ENCODE measurements at places on chromosomes 5 and 9. TPM values are rescaled to one million over a fixed set of nuclear protein-coding genes. Genes with fewer than 3 reads are reported as not detected.

GRCh38 chr5:171601266-171601881, 181.9 kb downstream of the FGF18 start:
- H3K27me3 ChIP-seq, result peaks cover 9% of the 10 kb centered on the region
- no peak for DNase-seq
- H3K27ac ChIP-seq, result no peak overlapping the region
- peaks cover 14% of the 10 kb centered on the region for H3K36me3 ChIP-seq
- H3K4me1 ChIP-seq, result peaks cover 14% of the 10 kb centered on the region

DNA sequence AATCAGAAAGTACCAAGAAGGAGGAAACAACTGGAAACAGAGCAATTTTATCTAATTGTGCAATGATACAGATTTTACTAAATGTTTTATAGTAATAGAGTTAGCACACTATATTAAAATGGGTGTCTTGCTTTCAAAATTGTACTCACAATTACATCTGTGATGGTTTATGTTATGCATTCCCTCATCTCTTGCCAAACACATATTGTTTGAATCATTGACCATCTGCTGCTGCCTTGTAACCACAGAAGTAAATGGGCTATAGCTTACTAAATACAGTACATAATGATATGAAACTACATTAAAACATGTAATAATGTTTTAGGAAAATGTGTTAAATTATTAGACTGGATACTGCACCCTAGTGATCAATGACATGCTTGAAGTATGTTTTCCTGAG, 158.1 kb downstream of the SLC25A46 start:
- no peak for DNase-seq
- no peaks in the 10 kb centered on the region for H3K36me3 ChIP-seq
- H3K4me3 ChIP-seq, result no peak overlapping the region

Gene WDR38
- total RNA-seq, result not detected

DNA sequence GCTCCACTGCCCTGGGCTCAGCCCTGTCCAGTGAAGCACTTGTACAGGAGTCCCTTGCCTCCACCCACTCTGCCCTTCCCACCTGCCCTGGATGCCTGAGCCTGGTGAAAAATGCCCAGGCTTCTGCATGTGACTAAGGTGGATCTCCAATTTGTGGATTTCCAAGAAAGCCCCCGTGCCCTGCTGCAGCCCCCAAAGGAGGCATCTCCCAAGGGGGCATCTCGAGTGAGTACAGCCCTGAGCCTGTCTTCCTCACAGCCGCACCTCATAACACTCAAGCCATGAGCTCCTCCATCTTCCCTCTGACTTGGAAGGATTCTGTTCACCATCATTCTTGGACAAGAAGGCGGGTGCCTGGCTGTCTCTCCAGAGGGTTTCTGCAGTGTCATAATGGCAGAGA, 158.0 kb upstream of the PPP1R26 start:
- H3K4me1 ChIP-seq, result peaks cover 3% of the 10 kb centered on the region
- no peaks in the 10 kb centered on the region for H3K36me3 ChIP-seq
- no peak overlapping the region for H3K4me3 ChIP-seq
- H3K27me3 ChIP-seq, result no peaks in the 10 kb centered on the region

DNA sequence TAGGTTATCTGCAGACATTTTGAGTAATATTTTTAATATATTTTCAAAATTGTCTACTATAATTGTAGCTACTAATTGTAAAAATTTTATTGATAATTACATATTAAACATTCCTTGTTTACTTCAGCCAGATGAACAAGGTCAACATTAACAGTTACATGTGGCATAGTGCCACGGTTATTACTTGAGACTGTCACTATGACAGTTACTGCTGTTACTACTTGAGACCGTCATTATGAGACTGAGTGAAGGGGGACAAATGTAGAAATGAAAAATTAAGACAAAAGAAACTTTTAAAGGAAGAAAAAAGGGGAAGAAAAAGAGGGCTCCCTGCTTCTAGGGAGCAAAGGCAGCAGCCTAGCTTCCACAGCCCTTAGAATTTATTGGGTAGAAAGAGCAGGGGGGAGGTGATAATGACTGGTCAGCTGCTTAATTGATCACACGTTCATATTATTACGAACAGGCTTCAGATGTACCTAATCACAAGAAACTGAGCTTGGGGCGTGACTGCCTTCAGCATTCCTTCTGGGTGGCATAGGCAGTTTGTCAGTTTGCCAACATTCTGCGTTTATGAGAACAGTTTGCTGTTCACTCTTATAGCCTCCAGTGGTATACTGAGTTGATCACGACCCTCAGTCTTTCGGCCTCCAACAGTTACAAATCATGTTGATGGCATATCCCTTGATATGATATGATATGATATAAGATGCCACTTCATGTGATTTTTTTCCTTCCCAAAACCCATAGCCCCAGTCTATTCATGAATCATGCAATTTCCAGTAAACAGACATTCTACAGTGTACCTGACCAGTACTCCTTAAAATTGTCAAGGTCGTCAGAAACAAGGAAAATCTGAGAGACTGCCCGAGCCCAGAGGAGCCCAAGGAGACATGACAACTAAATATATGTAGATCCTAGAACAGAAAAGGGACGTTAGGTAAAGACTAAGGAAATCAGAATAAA, 13.1 kb downstream of the MARCHF6 start:
- peaks cover 2% of the 10 kb centered on the region for H3K27me3 ChIP-seq
- H3K27ac ChIP-seq, result no peak overlapping the region

GRCh38 chr5:151454166-151454565, 6.8 kb downstream of the SLC36A1 start:
- DNase-seq, result no peak
- H3K4me3 ChIP-seq, result no peak overlapping the region
- H3K4me1 ChIP-seq, result peaks cover 46% of the 10 kb centered on the region
- peaks cover 17% of the 10 kb centered on the region for H3K36me3 ChIP-seq
- peaks cover 20% of the 10 kb centered on the region for H3K27me3 ChIP-seq

Gene CCDC171
- 3.2 TPM for total RNA-seq

Gene TAS2R1
- total RNA-seq, result not detected

Gene ZBED3
- 7.0 TPM for total RNA-seq

DNA sequence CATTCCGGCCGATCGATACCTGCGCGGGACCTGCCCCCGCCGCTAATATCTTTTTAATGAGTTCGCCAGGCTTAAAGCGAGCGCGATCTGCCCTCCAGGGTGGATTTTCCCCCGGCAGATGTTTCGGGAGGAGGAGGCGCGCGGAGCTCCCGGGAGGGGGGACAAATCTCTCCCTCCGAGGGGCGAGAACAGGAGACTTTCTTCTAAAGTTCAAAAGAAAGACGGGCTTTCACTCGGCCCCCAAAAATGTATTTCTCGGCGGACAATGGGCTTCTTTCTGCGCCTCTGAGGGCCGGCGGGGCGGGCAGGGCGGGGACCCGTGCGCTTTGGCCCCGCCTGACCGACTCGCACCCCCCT, 4.1 kb upstream of the PRDM12 start:
- H3K36me3 ChIP-seq, result peaks cover 6% of the 10 kb centered on the region
- DNase-seq, result no peak
- no peak overlapping the region for H3K27ac ChIP-seq
- peaks cover 36% of the 10 kb centered on the region for H3K27me3 ChIP-seq
- peak overlapping the region; percentile 38 for H3K4me3 ChIP-seq

- no peak overlapping the region for H3K27ac ChIP-seq
- no peaks in the 10 kb centered on the region for H3K4me1 ChIP-seq
- peaks cover 10% of the 10 kb centered on the region for H3K36me3 ChIP-seq
- H3K27me3 ChIP-seq, result peaks cover 6% of the 10 kb centered on the region
Measured at GRCh38 chr5:181231432-181231831, 8.4 kb downstream of the TRIM41 start.

Gene HTR4
- total RNA-seq, result not detected

DNA sequence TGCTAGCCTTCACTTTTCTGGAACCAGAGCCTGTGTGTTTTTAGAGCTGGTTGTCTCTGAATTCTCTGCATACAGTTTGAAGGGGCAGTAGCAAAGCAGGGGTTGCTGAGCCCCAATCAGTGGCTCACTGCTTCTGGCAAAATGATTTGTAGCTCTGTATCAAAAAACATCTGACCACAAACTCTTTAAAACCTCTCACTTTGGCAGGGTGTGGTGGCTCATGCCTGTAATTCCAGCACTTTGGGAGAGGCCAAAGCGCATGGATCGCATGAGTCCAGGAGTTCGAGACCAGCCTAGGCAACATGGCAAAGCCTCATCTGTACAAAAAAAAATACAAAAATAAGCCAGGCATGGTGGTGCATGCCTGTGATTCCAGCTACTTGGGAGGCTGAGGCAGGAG, 28.3 kb upstream of the APC start:
- H3K36me3 ChIP-seq, result no peaks in the 10 kb centered on the region
- peaks cover 38% of the 10 kb centered on the region for H3K4me1 ChIP-seq
- no peak for DNase-seq
- peaks cover 3% of the 10 kb centered on the region for H3K27me3 ChIP-seq

DNA sequence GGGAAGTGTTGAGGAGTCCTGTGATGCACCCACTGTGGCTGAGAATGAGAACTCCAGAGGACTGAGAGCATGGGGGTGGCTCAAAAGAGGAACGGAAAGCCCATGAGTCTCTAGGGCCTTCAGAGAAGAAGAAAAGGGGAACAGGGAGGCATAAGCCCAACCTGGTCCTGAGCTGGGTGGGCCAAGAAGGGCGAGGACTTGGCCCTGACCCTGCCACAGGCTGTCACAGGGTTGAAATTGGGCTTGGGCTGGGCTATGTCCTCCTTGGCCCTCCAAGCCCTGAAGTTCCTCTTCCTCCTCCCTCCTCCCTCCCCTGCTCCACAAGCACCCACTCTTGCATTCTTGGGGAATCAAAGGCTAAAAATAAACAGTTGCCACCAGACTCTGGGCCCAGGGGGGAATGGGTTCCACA, 49.3 kb upstream of the PPARGC1B start:
- H3K4me1 ChIP-seq, result no peaks in the 10 kb centered on the region
- H3K36me3 ChIP-seq, result no peaks in the 10 kb centered on the region
- no peak for DNase-seq

- no peaks in the 10 kb centered on the region for H3K36me3 ChIP-seq
- peak; percentile 73 for DNase-seq
- H3K27ac ChIP-seq, result no peak overlapping the region
- H3K4me3 ChIP-seq, result no peak overlapping the region
- H3K27me3 ChIP-seq, result no peaks in the 10 kb centered on the region
Measured at GRCh38 chr5:76641514-76642120, 18.4 kb upstream of the F2RL2 start.

Gene ADRA1B
- 0.66 TPM for total RNA-seq

GRCh38 chr9:94083384-94083783, 880 bp upstream of the PTPDC1 start:
- no peaks in the 10 kb centered on the region for H3K36me3 ChIP-seq
- no peak overlapping the region for H3K27ac ChIP-seq
- no peaks in the 10 kb centered on the region for H3K27me3 ChIP-seq
- no peak for DNase-seq

DNA sequence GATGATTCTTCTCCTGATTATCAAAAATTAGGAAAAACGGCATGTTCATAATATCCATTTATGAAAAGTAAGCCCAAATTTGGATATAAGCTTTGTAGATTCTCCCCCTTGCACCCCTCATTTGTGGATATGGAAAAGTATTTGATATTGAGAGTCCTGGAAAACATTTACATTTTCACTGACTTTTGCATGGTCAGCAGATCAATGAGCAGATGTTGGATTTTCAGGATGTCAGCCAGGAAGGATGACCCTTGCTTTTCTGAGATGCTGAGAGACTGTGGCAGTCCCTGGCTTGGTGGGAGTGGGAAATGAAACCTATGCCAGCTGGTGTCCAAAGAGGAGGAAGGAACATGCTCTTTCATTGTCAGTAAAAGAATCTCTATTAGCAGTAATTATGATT, 410.8 kb downstream of the DMAC1 start:
- H3K36me3 ChIP-seq, result no peaks in the 10 kb centered on the region
- H3K27me3 ChIP-seq, result no peaks in the 10 kb centered on the region
- no peak overlapping the region for H3K27ac ChIP-seq
- peaks cover 5% of the 10 kb centered on the region for H3K4me1 ChIP-seq
- no peak for DNase-seq

GRCh38 chr9:112858625-112859147, 32.0 kb downstream of the SLC46A2 start:
- H3K4me1 ChIP-seq, result peaks cover 21% of the 10 kb centered on the region
- H3K4me3 ChIP-seq, result no peak overlapping the region
- H3K36me3 ChIP-seq, result no peaks in the 10 kb centered on the region
- H3K27ac ChIP-seq, result no peak overlapping the region

GRCh38 chr9:121861501-121862180, 210.2 kb downstream of the DAB2IP start:
- DNase-seq, result peak; percentile 76
- H3K27me3 ChIP-seq, result no peaks in the 10 kb centered on the region
- H3K36me3 ChIP-seq, result no peaks in the 10 kb centered on the region
- no peaks in the 10 kb centered on the region for H3K4me1 ChIP-seq
- H3K27ac ChIP-seq, result no peak overlapping the region

GRCh38 chr9:101995231-101995630, 256.8 kb upstream of the GRIN3A start:
- no peaks in the 10 kb centered on the region for H3K36me3 ChIP-seq
- no peaks in the 10 kb centered on the region for H3K27me3 ChIP-seq
- DNase-seq, result no peak
- no peak overlapping the region for H3K4me3 ChIP-seq
- peaks cover 1% of the 10 kb centered on the region for H3K4me1 ChIP-seq

DNA sequence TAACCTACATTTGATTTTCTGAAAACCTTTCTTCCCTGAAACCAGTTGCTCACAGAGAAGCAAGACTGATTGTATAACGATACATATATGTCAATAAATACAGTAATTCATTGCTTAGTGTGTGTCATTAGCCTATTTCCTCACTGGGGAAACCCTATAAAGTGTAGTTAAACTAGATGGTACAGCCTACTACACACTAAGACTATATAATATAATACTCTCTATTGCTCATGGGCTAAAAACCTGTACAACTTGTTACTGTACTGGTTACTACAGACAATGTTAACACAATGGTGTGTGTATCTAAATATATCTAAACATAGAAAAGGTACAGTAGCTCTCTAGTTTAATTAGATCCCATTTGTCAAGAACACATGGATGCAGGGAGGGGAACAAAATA, 181.2 kb downstream of the CDH18 start:
- no peak for DNase-seq
- no peaks in the 10 kb centered on the region for H3K36me3 ChIP-seq
- no peaks in the 10 kb centered on the region for H3K4me1 ChIP-seq
- H3K27ac ChIP-seq, result no peak overlapping the region

DNA sequence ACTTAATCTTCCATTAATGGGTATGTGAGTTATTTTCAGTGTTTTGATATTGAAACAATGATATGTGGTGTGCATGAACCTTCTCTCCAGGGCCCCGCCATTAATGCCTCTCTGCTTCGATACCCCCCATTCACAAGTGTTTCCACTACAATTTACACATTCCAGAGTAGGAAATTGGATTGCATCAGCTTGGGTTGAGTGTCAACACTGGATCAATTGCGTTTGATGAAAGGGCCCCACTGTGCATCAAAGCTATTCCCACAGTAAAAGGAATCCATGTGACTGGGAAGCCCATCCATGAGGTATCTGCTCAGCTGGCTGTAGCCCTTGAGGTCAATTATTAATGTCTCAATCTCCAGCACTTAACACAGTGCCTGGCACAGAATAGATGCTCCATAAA, 17.8 kb upstream of the LVRN start:
- peaks cover 3% of the 10 kb centered on the region for H3K4me1 ChIP-seq
- no peak overlapping the region for H3K27ac ChIP-seq
- no peak for DNase-seq
- H3K27me3 ChIP-seq, result peaks cover 4% of the 10 kb centered on the region

Data from glutamatergic neuron (in vitro differentiated cells).